ENCODE measurements at places on chromosomes 16 and 17. TPM values are rescaled to one million over a fixed set of nuclear protein-coding genes. Genes with fewer than 3 reads are reported as not detected.

DNA sequence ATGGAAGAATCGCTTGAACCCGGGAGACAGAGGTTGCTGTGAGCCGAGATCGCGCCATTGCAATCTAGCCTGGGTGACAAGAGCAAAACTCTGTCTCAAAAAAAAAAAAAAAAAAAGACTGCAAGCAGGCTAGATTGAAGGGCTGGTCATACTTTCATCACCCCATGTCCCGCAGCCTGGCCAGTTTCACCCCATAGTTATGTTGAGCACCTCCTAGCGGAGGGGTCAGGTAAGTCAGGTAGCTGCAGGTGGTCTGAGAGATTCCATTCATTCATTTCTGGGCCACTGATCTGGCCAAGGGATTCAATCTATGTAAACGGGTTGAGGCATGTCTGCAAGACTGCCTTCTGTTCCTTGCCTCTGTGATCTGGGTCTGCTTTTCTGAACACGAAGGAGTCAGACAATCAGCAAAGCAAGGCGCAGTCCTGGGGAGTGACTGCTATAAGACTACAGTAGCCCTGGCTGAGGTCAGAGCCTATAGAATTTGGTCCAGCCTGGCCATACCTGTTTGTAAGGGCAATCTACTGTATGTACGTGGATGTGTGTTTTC, 23.6 kb upstream of the BPTF start:
- no peak for DNase-seq

GRCh38 chr16:85466304-85466700, 146.8 kb upstream of the GSE1 start:
- no peak for DNase-seq

GRCh38 chr17:47973541-47973940, 2.6 kb downstream of the CDK5RAP3 start:
- no peak for DNase-seq

GRCh38 chr16:84955427-84955826, 55.9 kb downstream of the ZDHHC7 start:
- no peak for DNase-seq

DNA sequence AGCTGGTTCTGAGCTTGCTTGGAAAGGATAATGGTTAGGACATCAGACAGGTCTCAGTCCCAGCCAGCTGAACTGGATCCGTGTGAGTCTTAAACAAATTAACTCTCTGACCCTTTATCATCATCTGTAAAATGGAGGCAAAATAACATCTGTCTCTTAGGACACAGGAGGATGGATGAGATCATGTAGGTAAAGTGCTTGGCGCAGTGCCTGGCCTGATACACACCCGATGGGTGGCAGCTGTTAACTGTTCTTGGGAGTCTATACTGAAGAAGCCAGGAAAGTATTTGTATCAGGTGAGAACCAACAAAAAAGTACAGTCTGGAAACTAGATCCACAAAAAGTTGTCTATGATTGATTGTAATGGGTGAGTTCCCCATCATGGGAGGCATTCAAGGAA, 188.6 kb downstream of the C16orf78 start:
- no peak for DNase-seq

- DNase-seq = no peak
Measured at GRCh38 chr17:19538095-19539039, 4.7 kb downstream of the SLC47A1 start.

DNA sequence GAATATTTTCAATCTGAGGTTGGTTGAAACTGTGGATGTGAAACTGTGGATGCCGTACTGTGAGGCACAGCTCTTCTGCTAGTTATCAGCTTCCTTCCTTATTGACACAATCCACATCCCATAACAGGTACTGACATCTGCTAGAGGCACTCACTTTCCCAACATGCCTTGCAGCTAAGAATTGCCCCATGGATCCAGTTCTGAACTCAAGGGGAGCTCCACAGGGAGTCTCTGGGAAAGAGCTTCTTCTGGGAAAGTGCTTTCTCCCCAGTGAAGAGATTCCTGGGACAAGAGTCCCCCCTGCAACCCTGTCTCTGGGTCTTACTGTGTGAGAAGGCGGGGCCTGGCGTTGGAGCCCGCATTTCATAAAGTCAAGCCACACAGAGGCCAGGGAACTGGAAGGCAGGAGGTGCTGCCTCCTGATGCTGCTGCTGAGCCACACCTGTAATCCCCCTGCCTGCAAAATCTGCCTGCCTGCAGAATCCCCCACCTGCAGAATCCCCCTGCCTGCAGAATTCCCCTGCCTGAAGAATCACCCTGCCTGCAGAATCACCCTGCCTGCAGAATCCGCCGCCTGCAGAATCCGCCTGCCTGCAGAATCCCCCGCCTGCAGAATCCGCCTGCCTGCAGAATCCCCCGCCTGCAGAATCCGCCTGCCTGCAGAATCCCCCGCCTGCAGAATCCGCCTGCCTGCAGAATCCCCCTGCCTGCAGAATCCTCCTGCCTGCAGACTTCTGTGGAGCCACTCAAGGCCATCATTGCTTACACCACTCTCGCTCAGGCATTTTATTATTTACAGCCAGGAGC, 305.4 kb downstream of the FOXL1 start:
- no peak for DNase-seq

DNA sequence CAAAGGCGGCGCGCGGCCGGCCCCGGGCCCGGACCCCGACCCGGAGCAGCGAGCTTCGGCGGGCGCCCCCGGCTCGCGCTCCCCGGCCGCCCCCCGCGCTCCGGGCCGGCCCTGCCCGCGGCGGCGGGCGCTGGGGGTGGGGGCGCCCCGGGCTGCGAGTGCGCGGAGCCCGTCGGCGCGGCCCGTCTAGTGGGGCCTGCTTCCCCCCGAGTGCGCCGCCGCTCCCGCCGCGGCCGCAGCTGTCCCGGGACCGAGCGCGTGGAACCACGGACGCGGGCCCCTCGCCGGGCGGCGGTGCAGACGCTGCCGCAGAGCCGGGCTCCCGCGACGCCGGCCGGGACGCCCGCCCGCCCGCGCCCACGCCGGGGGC, 308 bp downstream of the ADCY9 start:
- DNase-seq = no peak

- no peak for DNase-seq
Measured at GRCh38 chr16:27174798-27175197, 28.5 kb upstream of the KDM8 start.

GRCh38 chr17:72816406-72816805, 276.1 kb downstream of the SLC39A11 start:
- DNase-seq = no peak

DNA sequence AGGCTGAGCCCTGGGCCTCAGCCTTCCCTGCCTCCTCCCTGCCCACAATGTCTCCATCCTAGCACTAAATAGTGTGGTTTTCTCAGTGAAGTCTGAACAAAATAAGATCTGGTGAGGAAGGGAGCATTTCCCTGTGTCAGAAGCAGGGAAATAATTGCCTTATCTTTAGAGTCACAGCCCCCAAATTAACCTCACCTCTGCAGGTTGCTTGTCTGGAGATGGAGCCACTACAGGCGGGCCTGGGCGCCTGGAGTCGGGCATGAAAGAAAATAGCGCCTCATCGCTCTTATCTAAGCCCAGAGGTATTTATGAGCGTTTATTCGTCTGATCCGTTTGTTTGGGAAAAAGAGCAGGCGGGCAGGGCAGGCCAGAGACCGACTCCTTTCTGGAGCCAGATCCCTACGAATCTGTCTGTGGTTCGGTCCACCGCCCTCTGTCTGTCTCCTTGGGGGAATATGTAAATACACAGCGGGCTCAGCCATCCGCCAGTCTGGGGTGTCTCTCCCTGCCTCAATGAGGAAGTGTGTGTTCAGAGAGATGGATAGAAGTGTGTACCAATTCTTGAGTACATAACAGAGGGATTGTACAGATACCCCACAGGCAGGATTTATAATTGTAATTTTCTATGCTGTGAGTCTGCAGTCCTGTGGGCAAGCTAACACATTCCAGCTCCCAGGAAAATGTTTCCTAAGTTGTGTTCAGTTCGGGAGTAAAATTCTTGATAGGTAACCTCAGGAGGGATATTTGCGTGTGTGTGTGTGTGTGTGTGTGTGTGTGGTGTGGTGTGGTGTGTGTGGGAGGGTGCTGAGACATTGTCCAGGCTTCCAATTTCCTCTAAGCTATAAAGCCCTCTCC, 4.3 kb downstream of the HOXB6 start:
- no peak for DNase-seq

DNA sequence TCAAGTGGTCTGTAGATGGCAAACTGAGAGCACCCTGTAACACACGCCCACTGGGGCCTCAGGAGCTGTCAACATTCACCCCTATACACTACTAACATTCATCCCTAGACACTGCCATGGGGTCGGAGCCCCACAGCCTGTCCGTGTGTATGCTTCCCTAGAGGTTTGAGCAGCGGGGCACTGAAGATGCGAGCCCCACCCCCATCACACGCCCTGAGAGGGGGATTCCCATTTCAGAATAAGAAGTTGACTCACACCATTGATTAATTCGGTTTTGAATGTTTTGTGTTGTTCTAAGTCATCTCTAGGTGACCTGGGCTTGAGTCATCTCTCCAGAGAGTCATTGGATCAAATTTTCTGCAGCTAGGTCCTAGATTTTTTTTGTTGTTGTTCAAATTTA, 37.3 kb upstream of the MMD start:
- DNase-seq = no peak

DNA sequence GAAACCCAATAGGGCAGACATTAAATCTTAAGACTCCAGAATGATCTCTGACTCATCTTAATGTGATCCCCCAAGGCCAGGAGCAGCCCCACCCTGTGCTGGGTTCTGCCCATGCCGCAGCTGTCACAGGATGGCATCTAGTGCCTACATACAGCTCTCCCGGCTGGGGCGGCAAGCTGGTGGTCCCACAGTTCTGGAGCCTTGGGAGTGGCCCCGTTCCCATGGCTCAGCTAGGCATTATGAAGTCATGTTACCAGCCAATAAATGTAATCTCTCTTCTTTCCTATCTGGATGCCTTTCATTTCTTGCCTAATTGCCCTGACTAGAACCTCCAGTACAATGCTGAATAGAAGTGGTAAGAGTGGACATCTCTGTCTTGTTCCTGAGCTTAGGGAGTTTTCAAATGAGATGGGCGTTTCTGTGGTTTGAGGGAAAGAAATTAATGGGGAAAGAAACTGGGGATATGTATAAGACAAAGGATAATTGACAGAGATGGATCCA, 95.7 kb upstream of the DNAH17 start:
- DNase-seq = no peak

DNA sequence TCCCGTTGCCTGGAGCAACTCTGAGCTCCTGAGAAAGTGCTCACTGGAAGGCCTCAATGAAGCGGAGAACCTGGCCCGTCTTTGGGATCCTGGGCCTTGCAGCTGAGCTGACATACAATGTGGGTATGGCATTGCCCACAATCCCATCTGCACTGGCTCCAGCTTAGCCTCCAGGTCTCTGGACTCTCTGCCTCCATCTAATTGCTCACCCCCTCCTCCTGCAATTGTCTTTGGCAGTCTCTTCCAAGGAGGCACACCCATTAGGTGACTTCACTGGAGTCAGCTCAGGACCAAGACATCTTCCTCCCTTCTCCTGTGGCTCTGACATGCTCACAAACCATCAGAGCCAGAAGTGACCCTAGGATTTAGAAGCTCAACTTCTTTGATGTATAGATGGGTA, 1.5 kb downstream of the DLX4 start:
- DNase-seq = no peak

The SLFN11 gene
- total RNA-seq = 30.7 TPM

The IL34 gene
- total RNA-seq = not detected

Data from type B pancreatic cell (in vitro differentiated cells).